ENCODE measurements at places on chromosomes 6 and 20.
A peak's percentile ranks its signal among the peaks of the same experiment; 100 is the strongest.

DNA sequence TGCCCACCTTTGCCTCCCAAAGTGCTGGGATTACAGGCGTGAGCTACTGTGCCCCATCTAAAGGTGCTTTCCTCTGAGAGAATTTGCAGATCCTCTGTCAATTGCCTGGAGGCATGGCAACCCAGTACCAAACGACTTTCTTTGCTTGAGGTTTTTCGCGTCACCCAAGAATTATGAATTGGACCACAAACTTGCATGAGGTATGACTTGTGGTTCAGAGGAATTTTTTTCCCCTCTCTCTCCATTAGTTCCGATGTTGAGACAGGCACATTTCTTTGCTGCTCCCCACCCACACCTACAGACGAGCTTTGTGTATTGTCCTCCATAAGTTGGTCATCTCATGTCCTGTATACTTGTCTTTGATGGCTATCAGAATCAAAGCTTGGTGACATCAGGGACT, 11.8 kb upstream of the SCAF8 start:
- DNase-seq: no peak

- DNase-seq: no peak
Measured at GRCh38 chr6:139337830-139338229, 36.6 kb downstream of the CITED2 start.

- no peak for DNase-seq
Measured at GRCh38 chr20:37627767-37628130, 66.1 kb upstream of the CTNNBL1 start.

- DNase-seq: no peak
Measured at GRCh38 chr6:160398674-160399271, 50.6 kb downstream of the SLC22A3 start.

DNA sequence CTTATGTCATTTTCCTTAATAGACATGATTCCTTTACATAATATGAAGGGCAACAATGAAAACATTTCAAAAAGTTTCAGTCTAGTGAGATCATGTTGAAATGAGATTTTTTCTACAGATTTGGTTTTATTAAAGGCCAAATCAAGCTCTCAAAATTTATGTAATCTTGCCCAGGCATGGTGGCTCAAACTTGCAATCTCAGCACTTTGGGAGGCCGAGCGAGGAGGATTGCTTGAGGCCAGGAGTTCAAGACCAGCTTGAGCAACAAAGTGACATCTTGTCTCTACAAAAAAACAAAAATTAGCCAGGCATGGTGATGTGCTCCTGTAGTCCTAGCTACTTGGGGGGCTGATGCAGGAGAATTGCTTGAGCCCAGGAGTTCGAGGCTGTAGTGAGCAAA, 50.8 kb downstream of the LRP11 start:
- DNase-seq: no peak

DNA sequence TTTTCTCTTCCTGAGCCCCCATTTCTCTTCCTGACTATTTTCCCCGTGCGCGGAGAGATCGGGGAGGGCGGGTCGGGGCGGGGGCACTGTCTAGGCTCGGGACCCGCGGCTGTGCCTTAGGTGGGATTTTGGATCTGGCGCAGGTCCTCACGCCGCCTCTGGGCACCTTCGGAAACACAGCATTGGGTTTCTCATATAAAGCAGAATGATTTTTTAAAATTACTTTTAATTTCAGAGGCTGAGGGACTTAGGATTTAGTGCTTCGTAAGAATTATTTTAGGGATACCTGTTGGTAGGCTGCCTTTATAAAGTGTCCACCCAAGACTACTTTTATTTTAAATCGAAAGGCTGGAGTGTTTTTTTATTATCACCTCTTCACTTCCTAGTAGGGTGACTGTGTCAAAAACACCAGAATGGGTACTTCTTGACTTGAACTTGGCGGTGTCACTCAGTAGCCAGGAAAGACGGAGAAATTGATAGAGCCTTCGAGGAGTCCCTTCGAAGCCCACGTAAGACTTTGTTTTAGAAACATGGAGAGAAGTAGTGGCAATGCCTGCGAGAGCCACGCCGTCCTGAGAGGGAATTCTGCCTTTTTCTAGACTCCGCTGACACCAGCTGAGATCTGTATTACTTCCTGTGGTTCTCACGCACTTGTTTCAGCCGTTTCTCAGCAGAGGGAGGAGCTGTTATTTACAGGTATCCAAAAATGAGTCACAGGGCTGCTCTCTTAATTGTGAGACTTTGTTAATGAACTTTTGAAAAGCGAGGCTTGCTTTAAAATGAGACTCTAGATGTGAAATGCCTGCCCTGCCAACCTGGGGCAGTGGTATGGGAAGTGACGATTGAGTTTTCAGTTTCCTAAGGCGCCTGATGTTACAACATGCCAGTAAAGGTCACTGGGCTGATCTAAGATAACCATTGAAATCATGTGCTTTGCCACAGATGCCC, 667 bp downstream of the STX11 start:
- DNase-seq: peak; percentile 45

DNA sequence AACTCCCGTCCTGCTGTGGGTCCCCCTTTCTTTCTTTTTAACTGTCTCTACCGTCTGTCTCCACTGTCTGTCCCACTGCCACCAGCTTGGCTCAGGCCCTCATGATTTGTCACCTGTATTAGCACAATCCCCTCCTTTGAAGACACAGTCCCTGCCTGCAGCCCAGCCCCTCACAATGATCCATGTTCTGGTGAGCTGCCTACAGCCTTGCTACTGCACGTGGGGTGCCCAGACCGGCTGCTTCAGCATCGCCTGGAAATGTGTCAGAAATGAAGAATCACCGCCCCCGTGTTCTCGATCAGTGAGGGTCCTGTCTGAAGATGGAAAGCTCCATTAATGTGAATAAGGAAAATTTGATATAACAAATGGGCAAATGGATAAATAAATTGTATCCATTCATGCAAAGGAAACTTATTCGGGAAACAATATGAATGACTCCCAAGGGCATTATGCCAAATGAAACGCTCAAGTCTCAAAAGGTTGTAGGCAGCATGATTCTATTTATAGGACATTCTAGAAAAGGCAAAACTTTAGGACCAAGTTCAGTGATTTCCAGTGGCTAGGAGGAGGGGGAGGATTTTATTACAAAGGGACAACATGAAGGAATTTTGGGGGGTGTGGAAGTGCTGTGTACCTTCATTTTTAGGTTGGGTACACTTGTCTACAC, 59.4 kb upstream of the CD83 start:
- no peak for DNase-seq

GRCh38 chr6:116949964-116950363, 72.9 kb downstream of the RFX6 start:
- no peak for DNase-seq

DNA sequence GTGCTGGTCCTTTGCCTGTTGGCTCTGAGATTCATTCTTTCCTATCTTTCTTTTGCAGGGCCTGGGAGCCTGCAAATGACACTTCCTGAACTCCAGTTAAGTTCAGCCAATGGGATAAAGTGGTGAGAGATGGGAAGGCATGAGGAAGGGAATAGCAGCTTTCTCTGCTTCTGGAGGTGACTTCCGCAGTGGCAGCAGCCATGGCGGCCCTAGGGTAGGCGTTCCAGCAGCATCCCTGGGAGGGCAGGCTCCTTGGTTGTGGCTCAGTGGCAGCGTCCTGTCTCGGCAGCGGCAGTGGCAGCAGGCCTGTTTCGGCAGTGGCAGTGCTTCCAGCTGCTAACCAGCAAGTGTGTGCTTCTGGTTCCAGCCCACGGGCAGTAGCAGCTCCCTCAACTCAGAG, 7.3 kb upstream of the MDFI start:
- no peak for DNase-seq

GRCh38 chr6:5547556-5547955, 286.2 kb downstream of the FARS2 start:
- no peak for DNase-seq

GRCh38 chr20:44690781-44691423, 24.3 kb upstream of the CCN5 start:
- DNase-seq: no peak

DNA sequence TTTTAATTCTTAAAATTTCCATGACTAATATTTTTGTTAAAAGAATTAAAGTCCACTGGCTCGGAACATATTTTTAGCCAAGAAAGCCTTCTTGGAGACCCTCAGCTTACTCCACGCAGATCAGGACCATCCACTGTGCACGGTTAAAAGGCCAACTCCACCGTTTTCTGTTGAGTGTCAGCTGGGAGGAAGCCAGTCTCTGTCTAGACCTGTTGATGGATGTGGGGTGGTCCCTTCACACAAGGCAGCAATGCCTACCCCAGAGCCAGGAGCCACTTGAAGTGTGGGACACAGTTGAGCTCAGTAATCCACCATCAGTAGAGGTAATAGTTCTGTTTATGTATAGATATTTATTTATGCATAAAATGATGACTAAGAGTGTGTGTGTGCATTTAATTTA, 19.9 kb upstream of the QKI start:
- DNase-seq: no peak

- DNase-seq: no peak
Measured at GRCh38 chr6:35469751-35470662, 1.8 kb downstream of the RPL10A start.

GRCh38 chr6:159520002-159520401, 173.0 kb downstream of the SOD2 start:
- no peak for DNase-seq

DNA sequence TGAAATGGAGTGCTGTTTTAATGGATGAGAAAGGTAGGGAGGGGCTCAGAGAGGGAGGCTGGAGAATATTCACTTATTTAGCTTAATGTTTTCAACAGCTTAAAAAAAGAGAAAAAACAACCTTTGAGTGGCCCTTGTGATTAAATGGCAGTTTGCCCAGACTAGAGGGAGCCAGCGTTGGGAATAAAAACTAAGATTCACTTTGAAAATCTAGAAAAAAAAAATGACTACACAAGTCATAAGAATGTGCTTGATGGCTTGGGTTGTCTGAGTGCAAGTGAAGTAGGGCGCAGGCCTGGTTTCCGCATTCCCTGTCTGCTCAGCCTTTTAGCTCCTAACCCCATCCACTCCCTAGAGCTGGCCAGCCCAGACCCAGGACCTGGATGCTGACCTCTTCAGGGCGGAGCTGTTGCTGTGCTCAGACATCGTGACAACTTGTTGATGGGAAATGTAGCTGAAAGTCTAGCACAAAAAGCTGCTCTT, 28.9 kb downstream of the UTRN start:
- no peak for DNase-seq

DNA sequence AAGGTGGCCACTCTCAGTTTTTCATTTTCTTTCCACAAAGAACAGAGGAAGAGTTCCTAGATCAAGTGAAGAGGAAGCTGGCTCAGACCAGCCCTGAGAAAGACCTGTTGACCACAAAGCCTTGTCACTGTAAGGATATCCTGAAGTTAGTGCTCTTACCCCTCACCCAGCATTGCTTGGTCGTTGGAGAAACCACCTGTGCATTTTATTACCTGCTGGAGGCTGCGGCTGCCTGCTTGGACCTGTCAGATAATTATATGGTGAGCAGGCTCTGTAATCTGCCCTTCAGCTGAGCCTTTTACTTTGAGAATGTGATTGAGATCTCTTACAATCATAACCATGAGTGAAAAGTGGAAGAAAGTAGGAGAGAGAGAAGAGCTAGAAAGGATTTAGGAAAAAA, 21.9 kb downstream of the TREML1 start:
- no peak for DNase-seq

DNA sequence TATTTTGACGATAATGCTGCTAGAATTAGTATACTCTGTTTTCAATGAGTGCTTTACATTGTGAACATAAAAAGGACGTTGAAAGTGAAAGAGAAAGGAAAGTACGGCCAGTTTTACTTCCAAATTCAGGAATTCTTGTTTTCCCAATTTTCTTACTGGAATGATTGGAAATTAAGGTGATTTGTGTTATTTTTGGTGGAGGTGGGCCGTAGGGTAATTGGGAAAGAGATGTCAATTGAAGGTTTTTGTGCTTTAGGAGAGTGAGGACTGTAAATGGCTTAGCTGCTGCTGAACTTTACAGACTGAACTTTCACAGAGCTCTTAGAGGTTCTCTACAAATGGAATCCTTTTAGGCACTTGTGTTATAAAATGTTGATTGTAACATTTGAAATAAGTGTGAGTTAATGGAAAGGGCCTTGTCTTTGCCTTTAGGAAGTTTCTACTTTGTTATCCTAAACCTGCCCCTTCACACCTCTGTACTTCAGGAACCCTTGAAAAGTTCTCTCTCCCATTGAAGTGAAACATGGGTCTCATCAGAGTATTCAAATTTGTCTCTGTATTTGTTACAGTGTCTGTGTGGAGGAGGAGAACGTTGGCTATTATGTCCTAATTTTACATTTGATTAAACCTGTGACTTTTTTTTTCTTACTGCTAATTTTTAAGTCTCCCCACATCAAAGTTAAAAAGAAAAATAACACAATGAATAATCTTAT, 256.4 kb downstream of the ARID1B start:
- DNase-seq: no peak

DNA sequence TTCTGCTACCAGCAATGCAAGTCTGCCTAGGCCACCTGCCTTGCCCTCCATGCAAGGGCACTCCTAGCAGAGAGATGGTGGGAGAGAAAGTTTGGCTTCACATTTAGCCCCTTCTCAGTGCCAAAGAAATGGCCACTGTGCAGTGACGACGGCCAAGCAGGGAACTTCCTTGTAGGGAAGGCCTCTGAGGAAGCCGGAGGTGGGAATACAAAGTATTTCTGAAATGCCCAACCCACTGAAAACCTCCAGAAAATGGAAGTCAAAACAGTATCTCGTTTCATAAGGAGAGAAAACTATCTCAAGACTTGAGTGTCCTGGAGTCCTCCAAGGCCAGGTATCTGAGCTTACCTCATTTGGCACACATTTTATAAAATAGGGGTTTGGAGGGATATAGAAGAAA, 42.7 kb downstream of the JAG1 start:
- no peak for DNase-seq

- no peak for DNase-seq
Measured at GRCh38 chr20:3081641-3082040, 2.9 kb downstream of the AVP start.

DNA sequence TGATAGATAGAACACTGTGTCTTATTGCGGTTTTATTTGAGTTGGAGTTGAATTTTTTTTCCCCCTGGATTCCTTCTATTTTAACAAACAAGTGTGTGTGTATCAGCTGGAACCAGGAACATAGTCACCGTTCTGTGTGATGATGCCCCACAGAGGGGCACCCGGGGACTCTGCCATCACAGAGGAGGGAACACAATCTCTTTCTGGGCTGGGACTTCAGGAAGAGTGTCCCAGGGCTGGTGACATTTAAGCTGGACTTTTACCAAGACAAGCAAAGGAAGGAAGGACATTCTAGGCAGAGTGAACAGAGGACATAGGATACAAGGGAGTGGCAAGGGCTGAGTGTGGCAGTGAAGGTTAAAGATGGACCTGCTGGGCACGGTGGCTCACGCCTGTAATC, 33.2 kb downstream of the TAF8 start:
- DNase-seq: no peak

DNA sequence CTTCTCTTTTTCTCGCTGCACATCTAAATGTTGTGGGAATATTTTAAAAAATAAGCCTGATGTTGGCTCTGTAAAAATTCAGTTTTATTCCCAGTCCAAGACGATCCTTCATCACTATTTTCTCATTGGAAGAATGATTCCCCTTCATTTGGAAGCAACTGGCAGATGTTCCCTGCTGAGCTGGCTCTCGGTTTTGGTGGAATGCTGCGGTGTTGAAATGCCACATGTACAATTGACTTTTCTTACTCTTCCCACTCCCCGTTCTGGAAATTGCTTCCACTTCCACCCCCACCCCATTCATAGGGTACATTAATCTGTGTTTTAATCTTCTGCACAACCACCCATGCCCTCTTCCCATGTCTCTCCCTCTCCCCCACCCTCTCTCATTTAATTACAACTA, 496.3 kb upstream of the MAP3K7 start:
- DNase-seq: no peak

- no peak for DNase-seq
Measured at GRCh38 chr20:50336661-50337060, 146.0 kb downstream of the CEBPB start.

- peak; percentile 20 for DNase-seq
Measured at GRCh38 chr20:49888212-49889000, 26.9 kb downstream of the SPATA2 start.

GRCh38 chr6:37785002-37785662, 34.4 kb upstream of the ZFAND3 start:
- DNase-seq: no peak
